Activated CD4-positive, alpha-beta T cell treated with anti-CD3 and anti-CD28 coated beads, Interleukin-2, Interleukin-4, amounts not matched to agents 100 ng/mL and 50 ng/mL, durations not matched to agents 16 hours and 8 hours (primary cell): ENCODE measurements at places on chromosomes 1 and 21.

DNA sequence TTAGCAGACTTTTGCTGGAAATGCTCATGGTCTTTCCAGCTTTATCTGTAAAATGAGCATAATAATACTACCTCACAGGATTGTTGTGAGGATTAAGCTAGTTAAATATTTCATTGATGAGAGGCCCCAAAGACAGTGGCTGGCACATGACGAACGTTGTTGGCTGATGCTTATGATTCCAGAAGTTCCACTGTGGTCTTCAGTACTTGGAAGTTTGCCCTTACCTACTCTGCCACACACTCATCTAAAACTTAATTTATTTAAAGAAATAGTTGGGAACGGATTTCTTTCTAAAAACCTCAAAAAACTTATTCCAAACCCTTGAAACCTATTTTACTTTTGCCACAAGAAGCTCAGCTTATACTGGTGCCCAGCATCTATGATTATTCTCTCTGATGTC is 170.7 kb downstream of the DHRS3 start:
- DNase-seq = no peak

- no peak for DNase-seq
Measured at GRCh38 chr1:100528871-100529270, 9.1 kb upstream of the GPR88 start.

DNA sequence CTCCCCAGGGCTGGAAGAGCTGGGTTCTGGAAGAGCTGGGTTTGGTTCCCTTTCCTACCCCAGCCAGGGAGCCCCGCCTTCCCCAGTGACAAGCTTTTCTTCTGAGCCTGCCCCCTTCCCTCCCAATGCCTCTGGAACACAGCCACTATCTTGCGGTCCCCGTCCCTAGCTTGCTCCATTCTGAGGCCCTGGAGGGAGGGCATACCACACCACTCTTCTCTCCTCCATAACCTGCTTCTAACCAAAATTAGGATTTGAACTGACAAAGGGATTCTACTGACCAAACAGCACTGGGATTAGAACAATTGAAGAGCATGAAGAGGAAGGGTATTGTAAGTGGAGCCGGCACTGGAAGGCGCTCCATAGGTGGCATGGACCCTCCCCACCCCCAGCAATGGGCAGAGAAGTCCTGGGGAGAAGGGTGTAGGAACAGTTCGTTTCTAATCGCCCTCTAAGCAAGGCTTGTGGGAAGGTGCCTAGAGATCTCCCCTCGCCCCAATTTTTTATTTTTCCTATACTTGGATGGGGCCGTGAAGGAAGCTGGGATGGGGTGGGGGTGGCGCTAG is 690 bp downstream of the C1orf216 start:
- DNase-seq = no peak

GRCh38 chr1:50275566-50275965 is 147.7 kb downstream of the DMRTA2 start:
- no peak for DNase-seq

- no peak for DNase-seq
Measured at GRCh38 chr21:32427958-32428623, 15.6 kb downstream of the EVA1C start.

DNA sequence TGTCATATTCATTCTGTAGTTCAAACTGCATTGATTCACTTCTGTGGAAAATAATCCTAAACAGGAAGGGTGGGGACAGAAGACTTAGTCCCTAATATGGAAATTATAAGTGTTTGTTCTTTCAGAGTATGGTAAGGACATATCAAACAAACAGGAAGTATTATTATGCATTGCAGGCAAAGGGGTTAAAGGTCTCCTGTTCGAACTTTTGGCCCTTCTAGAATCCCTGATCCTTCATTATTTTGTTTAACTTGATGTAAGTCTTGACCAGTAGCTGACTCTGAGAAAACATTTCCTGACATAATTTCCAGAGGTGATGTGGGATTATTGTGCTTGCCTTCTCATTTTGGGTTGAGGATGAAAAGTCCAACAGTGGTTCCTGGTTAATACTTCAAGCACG is 215.4 kb upstream of the ADGRL2 start:
- DNase-seq = no peak

DNA sequence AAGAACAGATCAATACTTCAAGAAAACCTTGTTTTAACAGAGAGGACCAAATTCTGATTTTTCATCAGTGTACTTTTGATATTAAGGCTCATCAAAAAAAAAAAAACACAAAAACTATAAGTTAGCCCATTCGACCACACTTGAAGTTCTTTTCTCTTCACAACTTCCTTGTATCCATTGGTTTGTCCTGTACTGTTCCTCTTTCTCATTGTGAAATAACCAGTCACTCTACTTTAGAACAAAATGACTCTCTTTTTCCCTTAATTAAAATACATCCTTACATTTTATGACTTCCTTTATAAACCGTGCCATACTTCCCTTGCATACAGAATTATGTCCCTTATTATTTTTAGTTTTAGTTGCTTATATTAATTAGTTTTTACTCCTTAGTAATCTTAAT is 8.4 kb downstream of the QSOX1 start:
- DNase-seq = no peak

- DNase-seq = peak; percentile 48
Measured at GRCh38 chr1:9721606-9722377, 70.3 kb downstream of the PIK3CD start.

- no peak for DNase-seq
Measured at GRCh38 chr1:245771511-245772281, 616.9 kb downstream of the KIF26B start.

GRCh38 chr21:34113842-34114241 is 40.5 kb downstream of the MRPS6 start:
- DNase-seq = no peak

- peak; percentile 4 for DNase-seq
Measured at GRCh38 chr1:50047916-50048694, 24.4 kb upstream of the AGBL4 start.

DNA sequence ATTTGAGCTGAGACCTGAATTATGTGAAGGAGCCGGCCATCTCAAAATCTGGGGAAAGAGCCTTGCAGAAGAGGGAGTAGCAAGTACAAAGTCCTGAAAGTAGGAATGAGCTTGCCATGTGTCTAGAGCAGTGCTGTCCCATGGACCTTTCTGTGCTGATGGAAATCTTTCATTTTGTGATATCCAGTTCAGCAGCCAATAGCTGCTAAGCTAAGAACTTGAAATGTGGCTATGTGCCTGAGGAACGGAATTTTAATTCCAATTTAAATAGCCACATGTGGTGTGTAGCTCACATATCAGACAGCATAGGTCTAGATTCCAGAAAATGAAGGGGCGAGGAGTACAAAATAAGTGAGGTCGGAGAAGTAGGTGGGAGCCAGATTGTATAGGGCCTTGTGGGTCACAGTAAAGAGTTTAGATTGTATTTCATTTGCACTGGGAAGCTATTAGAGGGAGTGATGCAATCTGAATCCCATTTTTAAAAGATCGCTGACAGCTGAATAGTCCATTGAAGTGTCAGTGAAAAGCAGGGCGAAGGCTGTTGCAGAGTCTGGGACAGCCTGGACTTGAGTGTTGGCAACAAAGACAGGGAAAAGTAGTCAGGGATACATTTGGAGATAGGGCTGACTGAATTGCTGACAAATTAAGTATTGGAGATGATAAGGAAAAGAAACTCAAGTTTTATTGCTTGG is 80.3 kb downstream of the TMEM200B start:
- no peak for DNase-seq

- DNase-seq = peak; percentile 7
Measured at GRCh38 chr1:37449936-37450335, 24.4 kb upstream of the ZC3H12A start.

GRCh38 chr1:229136822-229137221 is 134.1 kb upstream of the RAB4A start:
- DNase-seq = no peak

- no peak for DNase-seq
Measured at GRCh38 chr1:202821467-202821866, 10.7 kb downstream of the PCAT6 start.

DNA sequence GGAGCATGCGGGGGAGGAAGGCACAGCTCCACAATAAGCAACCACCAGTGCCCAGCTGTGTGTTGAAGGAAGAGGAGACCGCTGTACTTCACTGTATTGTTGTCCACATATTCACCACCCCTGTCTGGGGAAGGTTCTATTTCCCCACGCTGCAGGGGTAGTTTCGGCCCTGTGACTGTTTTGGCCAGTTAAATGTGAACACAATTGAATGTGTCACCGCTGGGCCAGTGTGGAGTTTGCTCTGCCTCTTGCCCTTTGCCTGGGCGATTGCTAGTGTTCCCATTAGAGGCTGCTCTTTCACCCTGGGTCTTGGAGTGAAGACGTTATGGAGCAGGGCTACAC is 32.6 kb downstream of the UBE4B start:
- DNase-seq = no peak

- DNase-seq = peak; percentile 31
Measured at GRCh38 chr21:32371913-32372314, 20.9 kb downstream of the URB1 start.

- DNase-seq = no peak
Measured at GRCh38 chr21:35244514-35244913, 195.4 kb upstream of the RUNX1 start.

DNA sequence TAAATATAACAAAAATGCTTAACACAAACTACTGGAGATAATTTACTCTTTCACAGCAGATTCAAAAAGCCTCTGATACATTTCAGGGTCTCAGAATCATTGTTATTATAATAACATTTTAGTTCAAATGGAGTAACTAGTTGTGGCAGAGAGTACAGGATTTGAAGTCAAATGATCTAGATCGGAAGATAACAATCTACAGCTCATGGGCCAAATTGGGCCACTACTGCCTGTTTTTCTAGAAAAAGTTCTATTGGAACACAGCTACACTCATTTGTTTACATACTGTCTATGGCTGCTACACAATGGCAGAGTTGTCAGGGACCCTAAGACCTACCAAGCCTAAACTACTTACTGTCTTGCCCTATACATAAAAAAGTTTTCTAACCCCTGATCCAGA is 63.6 kb downstream of the ELAVL4 start:
- no peak for DNase-seq

- DNase-seq = no peak
Measured at GRCh38 chr1:147757015-147757990, 3.1 kb downstream of the GJA5 start.

DNA sequence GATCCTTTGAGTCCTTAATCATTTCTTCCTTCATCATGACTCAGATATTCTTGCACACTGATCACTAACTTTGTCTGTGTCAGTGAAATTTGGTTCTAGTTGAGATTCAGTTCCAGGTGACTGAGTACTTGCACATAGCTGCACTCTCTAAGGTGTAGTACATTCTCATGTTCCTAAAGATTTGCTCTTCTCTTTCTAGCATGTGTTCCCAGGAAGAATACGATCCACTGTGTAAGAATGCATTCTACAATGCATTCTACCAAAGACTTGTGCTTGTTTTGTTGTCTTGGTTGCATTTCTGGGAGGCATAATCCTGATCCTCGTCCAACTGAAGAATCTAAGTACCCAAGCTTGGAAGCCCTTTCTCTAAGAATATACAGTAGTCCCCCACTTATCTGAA is 104.3 kb upstream of the CDC42BPA start:
- DNase-seq = no peak

DNA sequence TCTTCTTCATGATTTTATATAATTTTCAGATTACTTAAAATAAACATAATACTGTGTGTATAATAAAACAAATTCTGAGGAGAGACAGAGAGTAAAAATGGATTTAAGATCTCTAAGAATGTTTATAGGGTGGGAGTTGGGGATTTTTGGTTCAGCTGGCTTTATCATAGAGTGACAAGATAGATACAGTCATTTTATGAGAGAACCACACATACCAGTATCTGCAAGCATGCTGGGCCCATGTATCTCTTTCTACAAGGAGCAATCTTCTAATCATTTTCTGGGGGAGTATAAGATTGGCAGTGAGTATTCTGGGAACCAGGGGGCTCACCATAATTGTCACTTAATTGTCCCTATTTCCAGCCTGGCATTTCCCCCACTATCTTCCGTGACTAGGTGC is 64.3 kb upstream of the DUSP10 start:
- DNase-seq = no peak

GRCh38 chr1:8120693-8121260 is 94.7 kb upstream of the ERRFI1 start:
- no peak for DNase-seq

DNA sequence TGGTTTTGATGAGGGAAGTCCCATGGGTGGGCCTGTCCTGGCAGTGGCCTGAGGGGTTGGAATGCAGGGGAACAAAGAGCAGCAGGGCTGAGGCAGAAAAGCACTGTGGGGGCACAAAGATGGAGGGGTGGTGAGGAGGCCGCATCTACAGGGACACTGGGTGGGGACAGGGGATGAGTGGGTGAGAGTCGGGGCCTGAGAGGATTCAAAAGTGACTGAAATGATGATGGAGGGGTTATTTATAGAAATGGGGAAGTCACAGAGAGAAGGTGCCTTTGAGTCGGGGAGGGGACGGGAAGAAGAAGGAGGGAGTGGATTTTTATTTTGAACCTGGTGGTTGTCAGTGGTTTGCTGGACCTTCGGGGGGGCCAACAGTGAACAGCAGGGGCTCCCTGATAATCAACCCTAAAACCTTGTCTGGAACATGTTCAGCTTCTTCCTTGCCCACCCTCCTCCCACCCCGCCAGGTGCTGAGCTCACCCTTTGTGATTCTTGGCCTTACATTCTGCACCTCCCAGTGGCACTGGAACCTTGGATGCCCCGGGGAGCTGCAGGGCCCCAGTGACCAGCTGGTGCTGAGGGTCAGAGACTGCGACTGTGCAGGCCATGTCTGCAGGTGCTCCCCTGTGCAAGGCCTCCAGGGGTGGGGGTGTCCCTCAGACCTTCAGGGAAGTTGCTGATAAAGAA is 42.9 kb downstream of the IER5 start:
- no peak for DNase-seq

DNA sequence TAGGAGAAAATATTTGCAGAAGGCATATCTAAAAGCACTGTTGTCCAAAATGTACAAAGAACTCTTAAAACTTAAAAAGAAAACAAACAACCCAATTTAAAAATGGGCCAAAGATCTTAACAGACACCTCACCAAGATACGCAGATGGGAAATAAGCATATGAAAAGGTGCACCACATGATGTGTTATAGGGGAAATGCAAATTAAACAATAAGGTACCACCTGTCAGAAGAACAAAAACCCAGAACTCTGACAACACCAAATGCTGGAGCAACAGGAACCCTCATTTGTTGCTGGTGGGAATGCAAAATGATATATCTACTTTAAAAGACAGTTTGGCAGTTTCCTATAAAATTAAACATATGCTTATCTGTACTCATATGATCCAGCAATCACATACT is 18.1 kb downstream of the SLC2A5 start:
- no peak for DNase-seq

DNA sequence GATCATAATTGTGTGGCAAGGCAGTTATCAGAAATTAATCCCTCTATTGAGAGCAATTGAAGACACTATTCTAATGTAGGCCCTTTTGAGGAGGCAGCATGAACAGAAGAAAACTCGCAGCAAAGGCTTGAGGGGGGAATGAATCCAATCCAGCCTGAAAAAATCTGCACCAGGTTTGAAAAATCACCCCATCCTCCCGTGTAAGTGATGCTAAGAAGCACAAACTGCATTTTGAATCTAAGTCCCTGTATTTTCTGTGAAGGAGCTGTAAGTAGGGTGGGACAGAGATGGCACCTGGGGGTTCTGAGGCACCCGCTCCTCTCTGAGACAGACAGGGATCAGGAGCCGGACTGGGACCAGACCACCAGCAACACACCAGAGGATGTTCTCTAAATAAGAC is at the start of gene CRB1:
TSS of gene CRB1 (plus strand) at position 241 of the 400 bp plus-strand sequence. CDS start 161 bp downstream, outside the sequence.
- DNase-seq = no peak

- peak; percentile 73 for DNase-seq
Measured at GRCh38 chr1:1250786-1251284, 4.3 kb upstream of the C1QTNF12 start.
